ENCODE measurements at places on chromosomes 7 and 10.

GRCh38 chr10:132878091-132878729 lies 64.2 kb downstream of the CFAP46 start:
- peak; percentile 0 for DNase-seq

GRCh38 chr10:63751836-63752235 lies 230.6 kb downstream of the REEP3 start:
- no peak for DNase-seq

GRCh38 chr10:62613424-62613823 lies 191.1 kb upstream of the ADO start:
- DNase-seq: no peak

DNA sequence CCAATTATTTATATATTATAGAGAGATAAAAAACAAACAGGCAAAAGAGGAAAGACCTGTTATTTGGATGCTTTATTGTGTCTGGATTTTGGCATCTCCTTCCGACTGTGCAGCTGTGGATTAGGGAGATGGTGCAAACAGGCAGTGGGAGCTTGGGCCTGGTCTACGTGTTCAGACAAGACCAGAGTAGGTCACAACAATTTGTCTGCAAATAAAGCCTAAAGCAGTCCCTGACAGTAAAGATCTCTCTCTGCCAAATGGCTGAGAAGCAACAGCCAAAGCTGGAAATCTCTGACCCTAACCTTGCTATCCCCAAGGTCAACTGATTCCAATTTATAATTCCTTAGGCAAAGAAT lies 82.0 kb downstream of the ABLIM1 start:
- no peak for DNase-seq

- no peak for DNase-seq
These were observed 43.1 kb upstream of the FAM180A start for GRCh38 chr7:135791543-135792362.

DNA sequence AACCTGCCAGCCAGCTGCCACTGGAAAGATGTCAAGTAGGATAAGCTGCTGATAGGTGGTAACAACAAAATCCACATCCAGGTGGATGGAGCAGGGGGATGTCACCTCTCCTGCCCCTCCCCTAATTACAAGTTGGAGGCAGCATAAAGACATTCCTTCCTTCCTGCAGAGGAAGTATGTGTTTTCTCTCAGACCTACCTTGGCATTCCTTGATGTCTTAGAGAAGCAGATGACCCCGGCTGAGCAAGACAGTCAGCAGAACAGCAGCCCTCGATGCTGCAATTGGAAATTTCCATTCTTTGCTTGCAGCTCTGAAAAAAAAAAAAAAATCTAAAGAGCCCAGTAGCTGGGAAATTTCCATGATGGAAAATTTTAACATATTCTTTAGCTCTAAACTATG lies 137.5 kb upstream of the MKLN1 start:
- no peak for DNase-seq

DNA sequence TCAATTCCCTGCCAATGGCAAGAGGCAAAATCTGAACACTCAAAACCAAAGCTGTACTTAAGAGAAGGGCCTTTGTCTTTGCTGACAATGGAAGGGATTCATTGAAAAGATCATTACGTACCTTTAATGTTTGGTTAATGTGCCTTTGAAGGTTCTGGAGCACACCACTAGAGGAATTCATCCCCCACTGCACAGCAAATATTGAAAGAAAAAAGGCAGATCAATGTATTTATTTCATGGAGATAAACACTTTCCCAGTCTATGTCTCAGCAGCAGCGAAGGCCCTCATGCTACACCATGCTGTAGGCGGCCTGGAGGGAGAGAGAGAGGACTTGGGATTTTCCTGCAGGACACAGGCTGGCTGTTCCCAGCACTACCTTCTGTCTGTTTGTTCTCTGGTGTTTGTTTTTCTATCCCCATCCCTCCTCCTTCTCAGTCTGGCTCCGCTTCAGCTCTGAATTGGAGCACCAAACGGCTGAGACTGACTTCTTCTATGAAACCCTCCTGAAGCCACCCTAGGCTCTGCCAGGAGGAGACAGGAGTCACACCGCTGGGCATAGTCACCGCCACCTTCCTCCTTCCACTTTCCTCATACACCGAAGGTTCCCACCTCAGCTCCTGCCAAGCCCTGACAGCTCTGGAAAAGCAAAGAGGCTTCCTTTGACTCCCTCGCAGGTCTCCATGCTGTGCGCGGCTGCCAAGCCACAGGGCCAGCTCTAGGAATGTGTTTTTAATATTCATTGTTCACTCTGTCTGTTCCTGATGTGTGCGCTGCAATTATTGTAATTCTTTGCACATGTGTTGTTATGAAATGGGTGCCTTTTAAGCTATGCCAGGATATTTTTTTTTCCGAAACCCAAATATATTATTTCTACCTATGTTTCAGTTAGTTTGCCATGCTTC lies 301.5 kb downstream of the FZD1 start:
- no peak for DNase-seq
